ENCODE measurements at places on chromosomes 11 and 22.
A peak's percentile ranks its signal among the peaks of the same experiment; 100 is the strongest.

DNA sequence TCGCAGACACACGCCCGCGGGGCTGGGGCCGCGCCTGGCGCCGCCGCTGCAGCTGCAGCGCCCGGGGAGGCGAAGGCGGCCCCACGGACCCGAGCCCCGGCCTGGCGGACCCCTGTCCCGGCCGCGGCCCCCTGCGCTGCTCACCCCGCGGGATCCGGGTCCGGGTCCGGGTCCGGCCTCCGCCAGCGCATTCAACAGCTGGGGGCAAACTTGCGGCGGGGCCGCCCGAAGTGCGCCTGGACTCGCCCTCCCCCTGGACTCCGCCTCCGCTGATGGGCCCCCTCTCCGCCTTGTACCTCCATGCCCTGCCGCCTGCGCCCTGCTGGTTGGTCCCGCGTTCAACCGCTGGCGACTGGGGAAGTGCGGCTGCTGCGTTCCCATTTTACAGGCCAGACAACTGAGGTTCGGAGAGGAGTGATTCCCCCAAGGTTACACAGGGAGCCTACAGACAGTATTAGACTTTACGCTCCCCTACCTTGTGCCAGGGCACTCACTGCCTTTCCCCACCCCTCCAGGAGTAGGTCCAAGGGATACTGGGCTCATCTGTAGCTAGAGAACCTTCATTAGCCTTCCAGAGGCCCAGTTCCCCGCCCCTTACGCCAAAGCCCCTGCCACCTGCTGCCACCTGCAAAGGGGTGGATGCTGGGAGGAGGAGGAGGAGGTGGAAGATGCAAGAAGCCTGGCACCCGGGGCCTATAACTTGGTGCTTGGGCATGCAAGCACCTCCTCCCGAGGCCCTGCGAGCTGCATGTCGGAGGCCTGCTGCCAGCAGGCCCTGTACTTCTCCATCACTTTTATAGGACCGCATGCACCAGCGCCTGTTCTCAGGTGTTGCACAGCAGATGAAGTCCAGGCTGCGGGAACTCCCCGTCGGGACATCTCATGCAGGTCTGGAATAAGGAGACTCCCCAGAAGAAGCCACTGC, 694 bp upstream of the ELFN2 start:
- no peak for DNase-seq

DNA sequence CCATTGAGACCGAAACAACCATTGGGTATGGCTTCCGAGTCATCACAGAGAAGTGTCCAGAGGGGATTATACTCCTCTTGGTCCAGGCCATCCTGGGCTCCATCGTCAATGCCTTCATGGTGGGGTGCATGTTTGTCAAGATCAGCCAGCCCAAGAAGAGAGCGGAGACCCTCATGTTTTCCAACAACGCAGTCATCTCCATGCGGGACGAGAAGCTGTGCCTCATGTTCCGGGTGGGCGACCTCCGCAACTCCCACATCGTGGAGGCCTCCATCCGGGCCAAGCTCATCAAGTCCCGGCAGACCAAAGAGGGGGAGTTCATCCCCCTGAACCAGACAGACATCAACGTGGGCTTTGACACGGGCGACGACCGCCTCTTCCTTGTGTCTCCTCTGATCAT, 20.5 kb downstream of the KCNJ5 start:
- DNase-seq: no peak

GRCh38 chr11:95750101-95750500, 39.5 kb downstream of the FAM76B start:
- DNase-seq: no peak

- no peak for DNase-seq
Observed at GRCh38 chr22:49396817-49397216, 430.9 kb downstream of the BRD1 start.

DNA sequence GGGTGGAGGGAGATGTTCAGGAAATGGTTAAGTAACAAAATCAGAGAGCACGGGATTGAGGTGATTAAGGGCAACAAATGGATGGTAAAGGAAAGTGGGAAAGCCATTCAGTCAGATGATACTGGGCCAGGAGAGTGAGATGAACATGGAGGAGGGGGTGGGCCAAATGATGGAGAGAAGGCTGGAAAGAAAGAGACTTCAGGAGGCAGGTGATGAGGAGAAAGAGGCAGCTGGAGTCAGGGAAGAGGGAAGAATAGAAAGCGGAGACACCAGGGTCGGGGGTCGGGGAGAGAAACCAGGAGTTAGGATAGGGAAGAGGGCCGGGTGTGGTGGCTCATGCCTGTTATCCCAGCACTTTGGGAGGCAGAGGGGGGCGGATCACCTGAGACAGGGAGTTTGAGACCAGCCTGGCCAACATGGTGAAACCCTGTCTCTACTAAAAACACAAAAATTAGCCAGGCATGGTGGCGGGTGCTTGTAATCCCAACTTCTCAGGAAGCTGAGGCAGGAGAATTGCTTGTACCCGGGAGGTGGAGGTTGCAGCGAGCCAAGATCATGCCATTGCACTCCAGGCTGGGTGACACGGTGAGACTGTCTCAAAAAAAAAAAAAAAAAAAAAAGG, 4.7 kb upstream of the KDM2A start:
- DNase-seq: no peak

- DNase-seq: no peak
Observed at GRCh38 chr11:28139841-28140415, 31.7 kb downstream of the METTL15 start.

DNA sequence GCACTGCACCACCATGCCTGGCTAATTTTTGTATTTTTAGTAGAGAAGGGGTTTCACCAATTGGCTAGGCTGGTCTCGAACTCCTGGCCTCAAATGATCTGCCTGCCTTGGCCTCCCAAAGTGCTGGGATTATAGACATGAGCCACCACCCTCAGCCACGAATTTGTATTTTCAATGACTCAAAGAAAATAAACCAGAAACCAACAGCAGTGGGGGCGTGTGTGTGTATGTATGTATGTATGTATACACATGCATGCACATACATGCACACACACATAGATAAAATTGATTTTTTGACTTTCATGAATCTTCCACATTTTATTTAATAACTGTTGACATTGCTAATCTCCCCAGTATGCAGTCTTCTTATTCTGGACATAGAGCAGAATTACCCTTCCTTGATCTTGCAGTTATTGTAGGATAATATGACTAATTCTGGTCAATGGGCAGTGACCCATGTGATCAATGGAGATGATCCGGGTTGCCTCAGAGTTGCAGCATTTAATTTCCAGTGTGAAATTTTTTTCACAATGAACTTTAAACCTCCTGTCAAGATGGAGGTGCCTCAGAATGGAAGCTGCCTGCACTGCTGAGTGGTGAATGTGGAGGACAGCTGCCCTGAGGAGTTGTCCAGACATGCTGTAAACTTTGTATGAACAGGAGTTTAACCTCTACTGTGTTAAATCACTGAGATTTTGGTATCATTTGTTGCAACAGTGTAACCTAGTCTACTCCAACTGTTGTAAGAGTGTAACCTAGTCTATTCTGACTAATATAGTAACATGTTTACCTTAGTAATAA, 12.8 kb upstream of the PTPN5 start:
- no peak for DNase-seq

DNA sequence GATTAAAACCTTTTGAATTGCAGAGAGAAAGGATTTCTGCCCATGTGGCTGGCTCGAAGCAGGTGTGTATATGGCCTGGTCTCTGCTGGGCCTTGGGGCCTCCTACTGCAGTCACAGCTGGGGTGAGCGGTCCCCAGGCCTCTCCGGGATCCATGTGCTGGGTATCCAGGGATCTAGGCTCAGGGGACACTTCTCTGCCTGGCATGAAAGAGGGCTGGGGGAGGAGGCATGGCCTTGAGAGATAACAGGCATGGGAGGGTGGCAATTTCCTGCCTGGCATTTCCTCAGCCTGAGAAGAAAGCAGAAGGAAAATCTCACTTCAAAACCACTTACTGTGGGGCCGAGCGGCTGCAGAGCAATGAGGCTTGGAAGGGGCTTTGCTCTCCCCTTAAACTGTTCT, 20.3 kb upstream of the PARVG start:
- DNase-seq: no peak

DNA sequence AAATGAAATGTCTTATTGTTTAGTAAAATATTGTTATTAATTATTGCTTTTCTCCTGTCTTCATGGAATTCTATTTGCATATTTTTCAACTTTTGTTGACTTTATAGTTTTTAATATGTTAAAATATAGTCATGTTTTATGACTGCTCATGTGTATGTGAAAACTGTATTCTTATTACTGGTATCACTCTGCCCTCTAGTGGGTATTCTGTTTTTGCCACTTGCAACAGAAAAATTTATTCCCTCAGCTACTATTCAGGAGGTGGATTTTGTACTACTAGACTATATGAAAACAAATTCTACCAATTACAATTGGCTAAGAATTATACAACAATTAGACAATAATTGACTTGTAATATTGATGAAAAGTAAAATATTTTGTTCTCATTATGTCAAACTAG, 45.0 kb downstream of the OR4C6 start:
- DNase-seq: peak; percentile 64

DNA sequence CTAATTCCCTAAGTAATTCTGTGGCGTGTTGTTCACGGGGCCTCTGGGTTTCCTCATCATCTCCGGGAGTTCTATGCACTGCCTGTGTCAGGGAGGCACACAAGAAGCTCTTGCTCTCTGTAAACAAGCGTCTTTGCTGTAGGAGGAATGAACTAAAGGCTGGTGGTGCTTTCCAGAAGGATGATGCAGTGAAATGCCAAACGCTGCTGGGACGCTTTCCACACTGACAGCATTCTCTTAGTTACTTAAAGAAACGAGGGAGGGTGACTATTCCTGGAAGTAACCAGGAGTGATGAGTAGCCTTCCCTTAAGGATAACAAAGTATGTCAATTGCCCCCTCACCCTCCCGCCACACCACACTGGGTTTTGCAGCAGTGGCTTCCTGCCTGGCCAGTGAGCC, 38.5 kb upstream of the NUP50 start:
- DNase-seq: no peak

- DNase-seq: peak; percentile 14
Observed at GRCh38 chr11:11567936-11568650, 53.7 kb downstream of the GALNT18 start.

- no peak for DNase-seq
Observed at GRCh38 chr11:64935359-64936081, at the start of gene GPHA2. TSS of gene GPHA2 (minus strand) at chr11:64935893. CDS start at chr11:64935460, 433 bp downstream.

DNA sequence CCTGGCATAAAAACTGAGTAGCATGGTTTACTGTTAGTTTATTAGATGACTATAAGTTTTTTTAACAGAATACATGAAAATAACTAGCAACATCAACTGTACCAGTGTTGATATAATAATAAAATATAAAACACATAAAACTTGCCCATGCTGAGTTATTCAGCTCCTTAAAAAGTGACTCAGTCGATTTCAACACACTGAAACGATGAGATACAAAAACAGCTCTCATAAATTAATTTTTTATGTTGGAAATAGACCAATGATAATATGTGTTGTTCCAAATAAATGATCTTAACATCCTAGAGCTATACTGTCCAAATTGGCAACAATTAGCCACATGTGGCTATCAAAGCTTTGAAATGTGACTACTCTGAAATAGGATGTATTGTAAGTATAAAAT, 15.9 kb downstream of the PDGFD start:
- DNase-seq: no peak

GRCh38 chr11:60910281-60910687, 3.7 kb upstream of the TMEM109 start:
- DNase-seq: no peak

- peak; percentile 9 for DNase-seq
Observed at GRCh38 chr11:13434247-13435205, 28.5 kb downstream of the BTBD10 start.

DNA sequence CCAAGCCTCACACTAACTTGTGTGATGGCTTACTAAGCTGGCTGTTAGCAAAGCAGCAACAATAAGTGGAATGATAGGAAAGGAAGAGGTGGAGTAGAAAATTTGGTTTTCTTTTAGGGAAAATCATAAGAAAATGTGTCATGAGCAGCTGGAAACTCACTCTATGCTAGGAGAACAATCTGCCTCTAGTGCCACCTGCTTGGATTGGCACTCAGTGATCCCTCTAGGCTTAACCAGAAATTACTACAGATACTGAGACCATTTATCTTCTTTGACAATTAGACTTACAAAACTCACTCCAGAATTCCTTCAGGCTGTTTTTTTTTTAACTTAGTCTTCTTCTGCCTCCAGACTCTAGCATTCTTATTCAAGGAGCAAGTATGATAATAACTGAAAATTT, 117.3 kb downstream of the CD44 start:
- no peak for DNase-seq

DNA sequence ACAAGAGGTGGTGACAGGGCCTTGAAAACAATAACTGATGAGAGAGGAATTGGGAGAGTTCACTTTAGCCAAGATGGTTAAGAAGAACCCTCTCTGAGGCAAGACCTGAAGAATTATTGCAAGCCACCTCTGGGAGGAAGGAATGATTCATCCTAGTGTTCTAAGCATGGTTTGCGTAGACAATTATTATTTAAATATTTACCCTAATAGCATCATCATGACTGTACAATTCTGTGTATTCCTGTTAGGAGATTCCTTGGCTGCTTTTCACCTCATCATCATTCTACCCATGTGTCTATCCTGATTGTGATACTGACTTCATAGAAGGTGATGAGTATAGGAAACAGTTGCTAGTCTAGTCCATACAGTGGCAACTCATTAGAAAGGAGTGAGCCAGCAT, 264.4 kb downstream of the DDX10 start:
- DNase-seq: no peak

- no peak for DNase-seq
Observed at GRCh38 chr22:46942799-46943785, 180.6 kb downstream of the TBC1D22A start.

DNA sequence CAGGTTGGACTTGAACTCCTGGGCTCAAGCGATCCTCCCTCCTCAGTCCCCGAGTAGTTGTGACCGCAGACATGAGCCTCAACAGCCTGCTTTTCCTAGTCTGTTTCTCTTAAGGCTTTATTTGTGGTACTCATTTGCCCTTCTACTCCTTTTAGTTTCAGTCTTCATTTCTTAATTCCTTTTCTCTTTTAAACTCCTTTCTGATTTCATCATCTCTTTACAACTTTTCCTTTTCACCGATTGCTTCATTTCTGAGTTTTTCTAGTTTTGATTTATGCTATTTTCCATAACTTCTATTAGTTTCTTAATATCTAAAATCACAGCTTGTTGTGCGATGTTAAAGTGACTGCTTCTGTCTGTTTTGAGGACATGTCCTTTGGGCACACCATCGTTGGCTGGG, 17.3 kb upstream of the MRGPRF start:
- no peak for DNase-seq

GRCh38 chr11:95505927-95506426, 275.0 kb upstream of the SESN3 start:
- DNase-seq: no peak

GRCh38 chr22:46674367-46674781, 54.2 kb downstream of the GRAMD4 start:
- no peak for DNase-seq

DNA sequence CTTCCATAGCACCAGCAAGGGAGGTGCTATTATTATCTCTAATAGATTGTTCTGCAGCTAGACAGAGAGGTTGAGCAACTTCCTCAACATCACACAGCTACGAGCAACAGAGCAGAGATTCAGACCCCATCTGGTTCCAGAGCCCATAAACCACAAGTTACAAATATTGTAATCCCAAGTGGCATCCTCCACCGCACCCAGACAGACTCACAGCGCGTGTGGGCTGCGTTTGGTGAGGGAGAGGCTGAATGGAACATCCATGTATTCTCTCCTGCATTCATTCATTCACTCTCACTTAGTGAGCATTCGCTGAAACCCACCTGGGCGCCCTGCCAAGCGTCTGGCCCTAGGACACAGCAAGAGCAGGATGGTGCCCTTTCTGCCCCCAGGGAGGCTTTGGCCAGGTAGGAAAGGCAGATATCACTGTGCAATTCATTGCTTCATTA, 33.5 kb downstream of the LIF start:
- no peak for DNase-seq
